ENCODE measurements at places on chromosomes 6 and 20.

DNA sequence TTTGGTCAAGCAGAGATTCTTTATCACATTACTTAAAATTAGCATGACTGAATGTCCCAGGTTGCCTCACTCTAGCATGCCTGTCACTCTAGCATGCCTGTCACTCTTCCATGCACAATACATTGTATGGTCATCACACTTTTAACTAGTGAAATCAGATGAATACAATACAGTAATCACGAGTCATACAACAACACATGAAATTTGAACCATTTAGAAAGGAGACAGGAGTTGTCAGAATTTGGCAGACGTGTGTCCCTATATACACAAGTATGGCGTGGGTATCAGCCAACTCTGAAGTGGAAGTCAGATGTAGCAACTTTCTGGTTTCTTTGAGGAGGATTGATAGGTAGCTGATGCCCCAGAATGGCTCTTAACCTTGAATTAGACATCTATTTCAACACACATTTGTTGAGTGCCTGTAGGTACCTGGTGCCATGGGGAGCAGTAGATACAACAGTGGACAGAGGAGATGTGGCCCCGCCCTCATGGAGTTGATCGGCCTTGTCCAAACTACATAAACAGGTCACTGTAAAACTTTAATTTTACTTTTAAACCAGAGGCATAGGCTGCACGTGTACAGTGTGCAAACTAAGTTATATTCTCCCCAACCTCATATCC is 116.1 kb upstream of the TIAM2 start:
- DNase-seq: no peak

DNA sequence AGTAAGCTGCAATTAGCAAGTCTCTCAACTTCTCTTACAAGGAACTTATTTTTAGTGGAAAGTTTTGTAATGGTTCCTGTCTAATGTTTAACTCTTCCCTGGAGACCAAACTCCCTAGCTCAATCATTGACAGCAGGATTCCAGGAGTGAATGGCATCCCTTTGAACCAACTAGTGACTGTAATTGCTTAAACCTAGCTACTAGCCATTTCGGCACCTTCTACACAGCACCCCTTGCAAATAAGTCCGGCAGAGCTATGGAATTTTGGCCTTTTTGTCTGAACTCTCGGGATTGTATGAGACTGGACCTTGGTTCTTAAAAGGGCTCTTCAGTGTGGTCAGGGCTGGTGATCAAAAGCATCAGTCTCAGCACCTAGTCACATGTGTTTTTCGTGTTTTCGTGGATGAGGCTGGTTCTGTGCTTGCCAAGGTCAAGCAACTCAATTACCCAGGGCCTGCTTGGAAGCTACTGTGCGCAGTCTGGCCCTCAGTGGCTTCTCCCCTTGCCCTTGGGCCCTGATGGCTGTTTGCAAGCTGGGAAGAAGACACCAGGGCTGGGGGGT is 135.3 kb upstream of the NEDD9 start:
- DNase-seq: no peak

DNA sequence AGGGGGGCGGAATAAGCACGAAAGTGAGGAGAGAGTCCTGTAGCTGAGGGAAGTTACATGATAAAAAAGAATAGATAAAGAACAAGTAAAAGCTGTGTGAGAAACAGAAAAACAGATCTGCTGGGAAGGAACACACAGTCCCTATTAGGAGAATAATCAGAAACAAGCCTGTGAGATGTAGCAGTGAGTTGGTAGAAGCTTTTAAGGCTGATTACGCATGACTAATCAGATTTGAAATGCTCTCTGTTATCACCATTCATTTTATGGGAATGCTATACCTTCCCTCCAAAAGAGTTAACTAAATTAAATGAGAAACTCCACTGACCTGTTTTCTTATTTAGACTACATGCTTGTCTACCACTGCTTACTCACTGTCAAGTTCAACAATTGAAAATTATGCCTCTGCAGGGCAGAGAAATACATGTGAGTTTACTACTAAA is 15.8 kb downstream of the REPS1 start:
- DNase-seq: no peak

GRCh38 chr6:40796260-40797221 is 209.4 kb upstream of the LRFN2 start:
- peak; percentile 56 for DNase-seq

GRCh38 chr6:36754582-36755434 is 57.2 kb downstream of the RAB44 start:
- DNase-seq: no peak

DNA sequence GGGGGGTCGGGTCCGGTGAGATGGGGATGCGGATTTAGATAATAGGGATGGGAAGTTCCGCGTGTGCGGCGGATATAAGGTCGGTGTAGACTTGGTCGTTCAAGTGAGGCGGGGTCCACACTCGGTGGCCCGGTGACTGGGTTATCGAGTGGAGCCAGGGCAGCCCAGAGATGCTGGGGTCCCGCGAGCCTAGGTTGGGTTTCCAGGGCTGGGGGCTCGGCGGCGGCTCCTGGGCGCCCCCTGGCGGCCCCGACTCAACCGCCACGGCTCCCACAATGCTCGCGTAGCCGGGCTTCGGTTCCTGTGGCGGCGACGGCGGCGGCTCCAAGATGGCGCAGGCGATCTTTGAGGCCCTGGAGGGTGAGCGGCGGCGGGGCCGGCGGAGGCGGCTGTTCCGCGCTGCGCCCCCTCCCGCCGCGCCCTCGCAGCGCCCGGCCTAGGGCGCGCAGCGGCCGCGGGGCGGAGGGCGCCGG is at the start of gene ZNF341:
Gene ZNF341, plus strand, starts transcription at position 304 of the 473 bp plus-strand sequence. Its CDS starts 26 bp downstream, at position 330.
- peak; percentile 86 for DNase-seq

- DNase-seq: no peak
These were observed 92.6 kb downstream of the ADGRB3 start for GRCh38 chr6:68727699-68728098.

DNA sequence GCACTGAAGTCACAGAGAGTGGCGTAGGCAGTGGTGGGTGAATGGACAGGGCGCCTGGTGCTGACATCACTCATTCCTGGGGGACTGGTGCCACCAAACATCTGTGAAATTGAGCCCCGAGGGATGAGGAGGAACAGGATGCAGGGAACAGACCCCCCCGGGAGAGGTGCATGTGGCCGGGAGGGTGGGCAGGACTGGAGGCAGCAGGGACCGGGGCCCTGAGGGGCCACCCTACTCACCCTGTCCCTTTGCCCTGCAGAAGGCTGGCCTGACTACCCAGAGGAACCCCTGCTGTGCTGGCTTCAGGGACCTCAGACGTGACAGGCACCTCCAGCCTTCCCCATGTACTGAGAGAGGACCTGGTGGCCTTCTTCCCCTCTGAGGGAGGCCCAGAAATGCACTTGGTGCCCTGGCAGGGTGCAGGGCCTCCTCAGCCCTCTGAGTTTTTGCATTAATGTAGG is 25.1 kb downstream of the SYNDIG1 start:
- no peak for DNase-seq

GRCh38 chr6:5012519-5012918 is 8.7 kb upstream of the RPP40 start:
- DNase-seq: no peak

DNA sequence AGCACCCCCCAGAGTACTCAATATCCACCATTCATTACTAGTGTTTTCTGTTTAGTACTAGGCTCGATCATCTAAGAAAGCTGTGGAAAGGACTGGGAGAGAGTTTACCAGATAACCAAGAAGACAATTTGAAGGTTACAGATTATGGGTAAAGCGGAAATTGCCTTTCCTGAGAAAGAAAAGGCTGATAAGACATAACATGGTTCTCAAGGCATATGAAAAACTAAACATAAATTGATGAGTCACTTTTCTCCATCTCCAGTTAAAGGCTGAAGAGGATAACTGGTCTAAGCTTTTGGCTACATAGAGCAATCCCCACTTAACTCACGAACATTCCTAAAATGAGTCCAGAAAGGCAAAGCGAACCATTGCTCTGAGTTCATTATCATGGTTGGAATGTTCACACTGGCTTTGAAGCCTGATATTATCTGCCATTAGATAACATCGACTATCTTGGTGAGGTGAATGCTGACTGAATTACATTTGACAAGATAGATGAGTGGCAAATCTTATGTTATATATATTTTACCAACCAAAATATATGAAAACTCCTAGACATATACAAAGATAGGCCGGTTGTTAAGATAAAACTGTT is 65.8 kb downstream of the BTBD9 start:
- no peak for DNase-seq

DNA sequence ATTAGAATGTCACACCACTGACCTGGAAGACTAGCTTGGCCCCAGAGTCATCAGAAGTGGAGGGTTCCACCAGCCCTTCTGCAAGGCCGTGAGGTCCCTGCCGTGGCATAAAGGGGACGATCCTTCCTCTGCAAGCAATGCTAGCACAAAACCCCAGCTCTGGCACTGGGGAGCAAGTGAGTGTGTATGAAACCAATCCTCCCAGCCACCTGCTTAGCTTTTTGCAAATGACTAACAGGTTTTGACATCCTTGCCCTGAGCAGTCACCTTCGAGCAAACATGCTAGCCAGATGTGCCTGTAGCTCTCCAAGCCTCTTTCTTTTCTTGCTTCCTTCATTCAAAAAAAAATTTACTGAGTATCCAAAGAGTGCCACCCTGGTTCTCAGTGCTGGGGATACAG is 8.6 kb downstream of the SULF2 start:
- DNase-seq: no peak

DNA sequence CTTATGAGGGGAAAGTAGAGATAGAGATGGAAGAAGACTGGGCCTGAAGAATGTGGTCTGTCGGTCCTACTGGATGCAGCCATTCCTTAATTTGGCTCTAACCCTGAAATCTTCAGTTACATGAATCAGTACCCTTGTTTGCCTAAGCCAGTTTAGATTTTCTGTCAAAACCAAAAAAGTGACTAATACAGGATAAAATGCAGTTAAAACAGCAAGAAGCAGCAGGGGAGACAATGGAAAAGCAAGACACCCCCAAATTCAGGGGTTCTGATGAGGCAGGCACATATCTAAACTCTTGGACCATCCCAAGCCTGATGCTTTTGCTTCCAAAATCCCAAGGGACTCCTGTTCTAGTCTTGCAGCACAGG is 17.4 kb upstream of the UBE2V1 start:
- DNase-seq: no peak

GRCh38 chr6:21842875-21843645 is 249.5 kb downstream of the SOX4 start:
- no peak for DNase-seq

- DNase-seq: no peak
These were observed 152.7 kb downstream of the SH3BGRL2 start for GRCh38 chr6:79783670-79784394.

DNA sequence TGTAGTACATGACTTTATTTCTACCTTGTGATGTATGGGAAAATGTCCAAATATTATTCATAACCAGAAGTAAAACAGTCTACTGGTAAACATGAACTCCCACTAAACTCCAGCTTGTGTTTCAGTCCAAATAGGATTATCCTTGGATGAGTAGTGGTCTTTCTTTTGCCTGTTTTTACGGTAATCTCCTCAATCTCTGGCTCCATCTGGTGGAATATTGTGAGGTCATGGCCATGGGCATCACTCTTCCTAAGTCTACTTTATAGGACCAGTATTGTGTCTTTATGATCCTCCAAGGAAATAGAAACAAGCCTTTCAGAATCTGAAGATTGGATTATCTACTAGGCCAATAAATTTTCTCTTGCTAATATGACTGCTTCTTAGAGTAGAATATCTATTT is 505.0 kb downstream of the BMP2 start:
- DNase-seq: peak; percentile 90

DNA sequence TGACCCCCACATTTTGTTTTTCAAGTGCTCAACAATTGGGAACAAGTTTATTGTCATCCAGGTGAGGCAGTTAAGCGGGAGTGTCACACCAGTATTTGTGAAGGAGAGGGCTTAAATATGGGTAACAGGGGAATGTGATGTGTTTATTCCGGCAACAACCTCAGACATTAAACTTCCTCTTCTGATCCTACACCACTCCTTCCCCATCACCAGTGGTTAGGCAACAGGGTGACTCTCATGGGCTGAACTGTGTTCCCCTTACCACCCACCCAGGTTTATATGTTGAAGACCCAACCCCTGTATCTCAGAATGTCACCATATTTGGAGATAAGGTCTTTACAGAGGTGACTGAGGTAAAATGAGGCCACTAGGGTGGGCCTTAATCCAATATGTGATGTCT is 52.1 kb upstream of the RNF182 start:
- DNase-seq: no peak

Data from NCI-H524 (cell line).